ENCODE measurements at places on chromosomes 12 and 14.

DNA sequence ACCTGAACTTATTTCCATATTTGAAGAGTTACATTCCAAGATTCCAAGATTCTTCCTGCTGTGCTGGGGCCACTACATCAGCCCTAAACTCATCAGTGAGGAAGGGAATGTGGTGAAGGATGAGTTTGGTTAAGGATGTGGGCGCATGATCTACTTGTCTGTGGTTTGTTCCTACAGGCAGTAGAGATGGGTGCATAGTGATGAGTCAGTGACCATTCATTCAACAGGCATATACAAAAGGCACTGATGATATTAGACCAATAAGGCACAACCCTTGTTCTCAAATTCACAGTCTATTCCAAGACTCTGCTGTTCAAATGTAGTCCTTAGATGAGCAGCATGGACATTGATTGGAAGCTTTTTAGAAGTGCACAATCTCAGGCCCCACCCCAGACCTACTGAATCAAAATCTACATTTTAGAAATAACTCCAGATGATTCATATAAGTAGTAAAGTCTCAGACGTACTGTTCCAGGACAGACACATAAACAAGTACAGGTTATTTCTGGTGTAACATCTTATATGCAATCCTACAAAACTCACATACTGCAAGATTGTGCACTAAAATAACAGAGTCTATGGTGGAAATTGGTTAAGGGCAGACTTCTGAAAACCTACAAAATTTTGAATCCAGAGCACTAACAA, 47.7 kb upstream of the MAP3K9 start:
- no peaks in the 10 kb centered on the region for H3K27me3 ChIP-seq
- H3K4me1 ChIP-seq, result no peaks in the 10 kb centered on the region
- no peak overlapping the region for H3K27ac ChIP-seq
- H3K4me3 ChIP-seq, result no peak overlapping the region
- no peak for DNase-seq

DNA sequence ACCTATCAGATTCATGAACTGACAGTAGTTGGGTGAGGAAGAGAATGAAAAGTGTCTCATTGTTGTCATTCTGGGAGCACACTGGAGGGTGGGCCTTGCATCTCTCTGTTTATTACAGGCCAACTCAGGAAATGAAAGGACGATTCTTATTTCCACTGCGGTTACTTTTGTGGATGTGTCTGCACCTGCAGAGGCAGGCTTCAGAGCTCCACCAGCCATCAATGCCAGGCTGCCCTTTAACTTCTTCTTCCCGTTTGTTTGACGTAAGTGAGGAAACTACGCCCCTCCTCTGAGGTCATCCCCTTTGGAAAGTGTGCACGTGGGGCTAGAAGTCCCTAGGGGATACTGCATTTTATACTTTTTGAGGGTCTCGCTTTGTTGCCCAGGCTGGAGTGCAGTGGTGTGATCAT, 33.7 kb downstream of the TCTN1 start:
- H3K4me3 ChIP-seq, result no peak overlapping the region
- H3K36me3 ChIP-seq, result peaks cover 43% of the 10 kb centered on the region
- DNase-seq, result no peak
- peak overlapping the region; percentile 65 for H3K27ac ChIP-seq

- H3K4me3 ChIP-seq, result no peak overlapping the region
- peaks cover 41% of the 10 kb centered on the region for H3K36me3 ChIP-seq
- peak overlapping the region; percentile 4 for H3K27ac ChIP-seq
- H3K27me3 ChIP-seq, result no peaks in the 10 kb centered on the region
- H3K4me1 ChIP-seq, result peaks cover 52% of the 10 kb centered on the region
These were observed 4.4 kb downstream of the KMT2D start for GRCh38 chr12:49055978-49056754.

- H3K4me1 ChIP-seq, result no peaks in the 10 kb centered on the region
- no peaks in the 10 kb centered on the region for H3K36me3 ChIP-seq
- no peak for DNase-seq
- no peaks in the 10 kb centered on the region for H3K27me3 ChIP-seq
- no peak overlapping the region for H3K27ac ChIP-seq
These were observed 74.4 kb upstream of the TRHDE start for GRCh38 chr12:72197790-72198189.

- H3K36me3 ChIP-seq, result no peaks in the 10 kb centered on the region
- H3K4me3 ChIP-seq, result no peak overlapping the region
- H3K27me3 ChIP-seq, result no peaks in the 10 kb centered on the region
- H3K4me1 ChIP-seq, result no peaks in the 10 kb centered on the region
- no peak for DNase-seq
These were observed 32.0 kb upstream of the ABCC9 start for GRCh38 chr12:21973221-21973620.

DNA sequence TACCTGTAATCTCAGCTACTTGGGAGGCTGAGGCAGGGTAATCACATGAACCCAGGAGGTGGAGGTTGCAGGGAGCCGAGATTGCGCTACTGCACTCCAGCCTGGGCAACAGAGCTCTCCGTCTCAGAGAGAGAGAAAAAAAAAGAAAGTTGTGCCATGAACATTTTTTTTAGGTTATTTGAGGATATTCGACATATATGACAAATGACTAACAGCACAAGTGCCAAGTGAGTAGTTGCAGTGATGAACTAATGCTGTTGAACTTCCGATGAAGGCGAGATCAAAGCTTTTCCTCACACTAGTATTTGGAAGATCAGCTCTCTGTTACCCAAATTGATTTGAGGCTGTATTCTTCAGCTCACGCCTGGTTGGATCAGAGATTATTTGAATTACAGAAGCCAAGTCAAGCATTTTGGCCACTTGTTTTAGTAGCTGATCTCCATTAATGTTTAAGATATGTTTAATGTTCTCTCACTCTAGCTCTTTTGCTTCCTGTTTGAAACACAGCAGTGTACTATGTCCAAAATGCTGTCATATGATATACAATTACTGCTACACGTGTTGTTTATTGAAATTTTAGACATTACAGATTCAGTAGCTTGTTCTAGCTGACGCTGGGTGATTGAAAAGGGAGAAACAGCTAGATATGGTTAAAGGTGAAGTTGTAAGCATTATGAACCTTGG, 43.4 kb downstream of the WDR20 start:
- H3K27ac ChIP-seq, result no peak overlapping the region
- H3K36me3 ChIP-seq, result peaks cover 2% of the 10 kb centered on the region
- H3K27me3 ChIP-seq, result no peaks in the 10 kb centered on the region
- no peak overlapping the region for H3K4me3 ChIP-seq
- no peaks in the 10 kb centered on the region for H3K4me1 ChIP-seq
- DNase-seq, result no peak

GRCh38 chr12:33472299-33472698, 32.7 kb upstream of the SYT10 start:
- no peak overlapping the region for H3K4me3 ChIP-seq
- no peak for DNase-seq
- no peak overlapping the region for H3K27ac ChIP-seq
- no peaks in the 10 kb centered on the region for H3K4me1 ChIP-seq

DNA sequence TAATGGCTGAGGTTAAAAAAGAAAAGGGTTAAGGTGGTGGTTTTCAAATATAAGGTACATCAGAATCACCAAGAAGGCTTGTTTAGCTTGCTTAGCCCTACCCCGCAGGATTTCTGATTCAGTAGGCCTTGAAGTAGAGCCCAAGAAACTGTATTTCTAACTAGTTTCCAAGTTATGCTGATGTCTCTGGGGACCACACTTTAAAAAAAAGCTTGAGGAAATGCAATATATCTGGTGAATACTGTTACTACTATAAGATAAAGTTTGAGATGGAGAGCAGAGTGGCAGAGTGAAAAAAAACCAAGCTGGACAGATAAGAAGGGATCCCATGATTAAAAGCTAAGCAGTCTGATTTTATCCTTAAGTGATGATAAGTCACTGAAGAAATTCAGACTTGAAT, 18.3 kb upstream of the GXYLT1 start:
- H3K4me3 ChIP-seq, result no peak overlapping the region
- H3K4me1 ChIP-seq, result no peaks in the 10 kb centered on the region
- no peaks in the 10 kb centered on the region for H3K27me3 ChIP-seq
- H3K27ac ChIP-seq, result no peak overlapping the region
